ENCODE measurements at places on chromosomes 7 and 10. TPM values are rescaled to one million over a fixed set of nuclear protein-coding genes. Genes with fewer than 3 reads are reported as not detected.

DNA sequence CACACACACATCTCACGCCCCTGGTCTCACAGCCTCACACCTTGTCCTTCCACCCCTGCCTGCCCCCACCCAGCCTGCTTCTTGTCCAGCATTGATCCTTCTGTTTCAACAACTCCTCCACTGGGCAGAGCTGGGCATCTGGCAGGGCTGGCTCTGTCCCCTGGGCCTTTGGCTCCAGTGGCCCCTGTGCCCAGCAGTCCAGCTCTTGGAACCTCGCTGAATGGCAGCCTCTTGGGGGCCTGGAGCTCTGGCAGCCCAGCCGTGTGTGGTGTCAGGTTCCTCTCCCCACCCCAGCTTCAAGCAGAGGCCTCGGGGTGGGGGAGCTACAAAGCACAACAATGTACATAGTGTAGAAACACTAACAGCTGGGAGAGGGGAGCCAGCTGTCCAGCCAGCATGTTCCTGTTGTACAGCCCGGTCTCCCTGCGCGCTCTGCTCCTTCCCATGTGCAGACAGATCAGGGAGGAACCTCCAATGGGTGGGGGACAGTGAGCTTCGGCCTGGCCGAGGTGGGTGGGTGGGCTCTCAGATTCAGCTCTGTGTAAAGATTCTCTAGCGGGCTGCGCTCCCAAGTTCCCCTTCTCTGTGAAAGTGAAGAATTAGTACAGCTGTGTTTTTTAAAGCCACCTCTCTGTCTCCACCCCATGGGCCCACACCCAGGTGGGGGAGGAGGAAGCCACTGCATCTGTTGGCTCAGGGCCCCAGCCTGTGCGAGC, 19.4 kb downstream of the ZMIZ2 start:
- H3K4me3 ChIP-seq = no peak overlapping the region
- DNase-seq = peak; percentile 58
- H3K27me3 ChIP-seq = no peaks in the 10 kb centered on the region
- peaks cover 9% of the 10 kb centered on the region for H3K4me1 ChIP-seq

DNA sequence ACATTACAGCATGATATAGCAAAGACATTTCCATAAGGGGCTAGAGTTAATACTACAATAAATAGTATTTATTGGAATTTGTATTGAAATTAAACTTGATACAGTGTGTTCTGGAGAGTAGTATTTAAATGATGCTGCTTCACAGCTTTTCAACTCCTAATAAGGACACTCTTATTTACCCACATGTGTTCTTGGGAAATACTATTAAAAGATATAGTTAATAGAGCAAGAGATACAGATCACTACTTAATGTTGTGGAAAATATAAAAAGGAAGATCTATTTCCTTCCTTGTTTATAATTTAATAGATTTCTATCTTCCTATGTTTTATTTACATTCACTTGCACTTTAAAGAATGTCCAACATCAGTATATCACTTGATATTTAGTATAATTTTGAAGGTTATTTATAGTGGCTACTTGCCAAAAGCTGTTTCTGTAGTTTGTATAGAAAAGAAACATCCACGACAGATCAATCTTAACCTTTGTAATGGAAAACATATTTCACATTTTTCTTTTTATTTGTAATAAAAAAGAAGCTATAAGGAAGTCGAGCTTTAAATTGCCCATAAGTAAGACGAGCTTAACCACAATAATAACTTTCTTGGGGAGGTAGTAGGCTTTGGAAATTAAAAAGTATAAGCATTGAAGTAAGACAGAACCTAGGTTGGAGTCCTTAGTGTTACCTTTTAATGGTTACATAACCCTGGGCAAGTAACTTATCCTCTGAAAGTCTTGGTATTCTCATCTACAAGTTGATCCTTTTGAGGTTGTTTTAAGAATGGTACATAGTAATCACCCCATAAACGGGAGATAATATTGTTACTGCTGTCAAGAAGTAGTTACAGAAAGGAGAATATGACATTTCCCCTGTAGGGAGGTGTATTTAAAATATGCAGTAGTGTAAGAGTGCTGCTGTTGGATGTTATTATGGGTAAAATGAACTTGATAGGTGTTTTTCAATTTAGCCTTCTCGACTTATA, 32.8 kb downstream of the CPED1 start:
- H3K36me3 ChIP-seq = peaks cover 5% of the 10 kb centered on the region
- no peaks in the 10 kb centered on the region for H3K27me3 ChIP-seq
- no peak overlapping the region for H3K4me3 ChIP-seq
- H3K27ac ChIP-seq = no peak overlapping the region
- H3K4me1 ChIP-seq = peaks cover 37% of the 10 kb centered on the region
- no peak for DNase-seq

GRCh38 chr10:119025336-119025735, 4.2 kb upstream of the NANOS1 start:
- H3K4me3 ChIP-seq = no peak overlapping the region
- DNase-seq = peak; percentile 30
- no peaks in the 10 kb centered on the region for H3K36me3 ChIP-seq
- no peak overlapping the region for H3K27ac ChIP-seq
- H3K27me3 ChIP-seq = no peaks in the 10 kb centered on the region

DNA sequence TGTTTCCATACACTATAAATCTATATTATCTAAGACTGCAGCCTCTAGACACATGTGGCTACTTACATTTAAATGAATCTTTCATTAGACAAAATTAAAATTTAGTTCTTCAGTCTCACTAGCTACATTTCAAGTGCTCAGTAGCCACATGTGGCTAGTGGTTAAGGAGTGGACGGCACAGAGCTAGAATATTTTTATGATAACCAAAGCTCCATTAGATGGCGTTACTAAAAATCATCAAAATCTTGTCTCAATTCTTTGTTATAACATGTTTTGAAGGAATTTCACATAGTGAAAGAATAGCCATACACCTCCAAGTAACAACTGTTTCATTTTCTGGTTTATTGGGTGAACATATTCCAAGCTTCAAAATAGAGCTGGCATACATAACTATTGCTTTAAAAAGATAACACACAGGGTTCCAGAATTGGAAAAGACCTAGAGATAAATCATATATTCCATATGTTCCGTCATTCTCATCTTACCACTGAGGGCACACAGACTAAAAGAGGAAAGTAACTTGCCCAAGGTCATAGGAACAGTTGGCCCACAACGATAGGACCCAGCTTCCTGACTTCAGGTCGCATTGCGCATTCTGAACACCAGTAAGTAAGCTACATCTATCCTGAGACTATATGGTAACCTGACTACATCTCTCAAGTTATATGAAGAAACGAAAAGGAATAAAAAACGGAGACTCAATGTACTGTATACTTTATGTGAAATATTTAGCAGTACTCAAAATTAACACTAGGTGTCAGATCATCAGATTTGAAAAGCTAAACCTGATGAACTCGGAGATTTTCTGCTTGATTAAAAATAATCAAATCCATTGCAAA, 66.6 kb downstream of the CAV1 start:
- no peaks in the 10 kb centered on the region for H3K36me3 ChIP-seq
- H3K27ac ChIP-seq = no peak overlapping the region
- peak overlapping the region; percentile 45 for H3K4me3 ChIP-seq
- no peaks in the 10 kb centered on the region for H3K27me3 ChIP-seq

DNA sequence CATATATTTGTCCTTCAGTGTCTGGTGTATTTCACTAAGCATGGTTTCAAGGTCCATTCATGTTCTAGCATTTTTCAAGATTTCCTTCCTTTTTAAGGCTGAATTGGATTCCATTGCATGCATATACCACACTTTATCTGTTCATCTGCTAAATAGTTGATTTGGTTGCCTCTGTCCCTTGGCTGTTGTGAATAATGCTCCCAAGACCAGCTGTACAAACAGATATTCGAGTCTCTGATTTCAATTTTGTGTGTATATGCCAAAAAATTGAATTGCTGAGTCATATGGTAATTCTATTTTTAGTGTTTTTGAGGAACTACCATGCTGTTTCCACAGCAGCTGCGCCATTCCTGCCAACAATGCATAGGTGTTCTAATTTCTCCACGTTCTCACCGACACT, 216.4 kb downstream of the NRG3 start:
- DNase-seq = no peak
- H3K4me1 ChIP-seq = no peaks in the 10 kb centered on the region
- H3K4me3 ChIP-seq = no peak overlapping the region
- no peaks in the 10 kb centered on the region for H3K36me3 ChIP-seq
- no peaks in the 10 kb centered on the region for H3K27me3 ChIP-seq

DNA sequence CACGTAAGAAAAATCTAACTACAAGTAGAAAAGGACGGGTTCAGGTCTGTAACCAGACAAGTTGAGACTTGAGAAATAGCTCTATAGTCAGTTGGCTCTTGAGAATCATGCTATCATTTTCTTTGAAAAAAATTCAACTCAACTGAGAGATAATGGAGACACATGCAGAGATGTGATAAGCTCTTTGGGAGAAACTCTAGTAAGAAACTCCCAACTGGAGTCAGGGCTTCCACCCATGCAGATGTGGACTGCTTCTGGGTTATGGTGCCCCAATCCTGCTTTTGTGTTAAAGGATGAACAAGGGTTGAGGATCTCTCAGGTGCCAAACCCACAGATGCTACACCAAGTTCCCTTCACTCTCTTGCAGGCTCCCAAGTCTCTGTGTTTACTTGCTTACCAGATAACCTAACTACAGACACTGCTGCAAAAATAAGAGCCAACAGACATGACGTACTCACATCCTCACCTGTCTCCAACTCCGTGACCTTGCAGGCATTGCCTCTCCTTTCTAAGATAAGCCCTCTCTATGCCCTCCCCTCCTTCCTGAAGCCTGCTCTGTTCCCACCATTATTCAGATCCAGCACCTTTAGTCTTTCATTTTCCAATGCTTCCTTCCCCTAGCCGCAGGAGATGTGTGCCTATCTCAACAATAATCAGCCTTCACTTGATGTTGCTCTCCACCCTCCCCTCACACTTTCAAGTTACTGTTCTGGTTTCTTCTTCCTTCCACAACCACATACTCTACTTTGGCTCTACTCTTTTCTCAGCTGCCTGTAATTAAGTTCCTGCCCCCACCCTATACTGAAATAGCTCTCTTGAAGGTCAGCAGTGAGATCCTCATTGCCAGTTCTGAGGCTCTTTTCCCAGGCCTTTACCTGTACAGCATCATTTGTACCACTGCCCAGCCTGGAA, 130.0 kb downstream of the ICA1 start:
- no peaks in the 10 kb centered on the region for H3K36me3 ChIP-seq
- no peaks in the 10 kb centered on the region for H3K4me1 ChIP-seq
- H3K4me3 ChIP-seq = no peak overlapping the region
- no peak for DNase-seq

GRCh38 chr10:11330383-11331045, 280.9 kb downstream of the USP6NL start:
- H3K4me3 ChIP-seq = no peak overlapping the region
- peaks cover 3% of the 10 kb centered on the region for H3K4me1 ChIP-seq
- no peaks in the 10 kb centered on the region for H3K36me3 ChIP-seq
- no peak for DNase-seq
- H3K27me3 ChIP-seq = no peaks in the 10 kb centered on the region
- no peak overlapping the region for H3K27ac ChIP-seq

GRCh38 chr10:15419279-15419874, 48.3 kb upstream of the FAM171A1 start:
- H3K27me3 ChIP-seq = no peaks in the 10 kb centered on the region
- H3K4me1 ChIP-seq = no peaks in the 10 kb centered on the region
- no peak overlapping the region for H3K27ac ChIP-seq
- H3K36me3 ChIP-seq = no peaks in the 10 kb centered on the region

DNA sequence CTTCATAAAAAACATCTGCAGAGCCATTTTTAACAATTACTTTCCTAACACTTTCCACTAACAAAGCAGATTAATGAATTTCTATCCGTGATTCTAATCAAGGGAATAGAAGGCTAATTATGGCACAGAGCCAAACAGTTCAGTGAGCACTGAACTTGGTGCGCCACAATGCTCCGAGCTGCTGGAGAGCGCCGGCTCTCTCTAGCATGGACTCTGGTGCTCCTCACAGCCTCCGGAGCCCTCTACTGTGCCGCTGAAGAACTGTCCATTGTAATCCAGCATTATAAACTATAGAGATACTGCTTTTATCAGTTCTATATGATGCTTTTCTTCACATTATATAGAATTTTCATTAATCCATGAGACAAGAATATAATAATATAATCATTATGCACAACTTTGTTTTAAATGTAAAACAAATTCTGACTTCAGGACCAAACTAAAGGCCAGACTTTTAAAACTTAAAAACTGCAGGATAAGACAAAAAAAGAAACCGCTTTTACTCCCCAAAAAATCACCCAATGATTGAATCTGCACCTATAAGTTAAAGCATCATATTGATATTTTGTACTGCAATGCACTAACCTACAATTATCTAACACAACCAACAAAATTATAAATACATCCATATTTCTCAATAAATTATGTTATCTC, 123.6 kb downstream of the RNF32 start:
- H3K36me3 ChIP-seq = no peaks in the 10 kb centered on the region
- DNase-seq = peak; percentile 49
- H3K27ac ChIP-seq = no peak overlapping the region

DNA sequence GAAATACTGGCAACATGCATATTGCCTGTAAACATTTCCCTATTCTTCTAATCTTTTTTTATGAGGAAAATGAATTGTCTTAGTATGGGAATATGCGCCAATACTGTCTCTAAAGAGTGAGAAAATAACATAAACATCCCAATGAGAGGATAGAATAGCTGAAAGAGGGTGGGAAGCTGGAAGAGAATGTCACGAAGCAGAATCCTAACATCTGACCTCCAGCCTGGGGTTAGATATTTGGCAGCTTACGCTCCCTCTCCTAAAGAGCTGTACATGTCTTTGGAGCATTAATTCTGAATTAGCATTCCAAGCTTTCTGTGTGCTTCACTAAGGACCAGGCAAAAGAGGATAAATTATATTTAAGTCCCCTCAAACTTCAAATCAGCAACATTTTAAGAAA, 31.6 kb upstream of the SLC16A12 start:
- no peak overlapping the region for H3K4me3 ChIP-seq
- no peak overlapping the region for H3K27ac ChIP-seq
- peaks cover 11% of the 10 kb centered on the region for H3K4me1 ChIP-seq
- no peaks in the 10 kb centered on the region for H3K36me3 ChIP-seq

GRCh38 chr7:116197360-116197759, 13.0 kb upstream of the TES start:
- H3K36me3 ChIP-seq = no peaks in the 10 kb centered on the region
- H3K4me1 ChIP-seq = no peaks in the 10 kb centered on the region
- H3K27ac ChIP-seq = no peak overlapping the region

DNA sequence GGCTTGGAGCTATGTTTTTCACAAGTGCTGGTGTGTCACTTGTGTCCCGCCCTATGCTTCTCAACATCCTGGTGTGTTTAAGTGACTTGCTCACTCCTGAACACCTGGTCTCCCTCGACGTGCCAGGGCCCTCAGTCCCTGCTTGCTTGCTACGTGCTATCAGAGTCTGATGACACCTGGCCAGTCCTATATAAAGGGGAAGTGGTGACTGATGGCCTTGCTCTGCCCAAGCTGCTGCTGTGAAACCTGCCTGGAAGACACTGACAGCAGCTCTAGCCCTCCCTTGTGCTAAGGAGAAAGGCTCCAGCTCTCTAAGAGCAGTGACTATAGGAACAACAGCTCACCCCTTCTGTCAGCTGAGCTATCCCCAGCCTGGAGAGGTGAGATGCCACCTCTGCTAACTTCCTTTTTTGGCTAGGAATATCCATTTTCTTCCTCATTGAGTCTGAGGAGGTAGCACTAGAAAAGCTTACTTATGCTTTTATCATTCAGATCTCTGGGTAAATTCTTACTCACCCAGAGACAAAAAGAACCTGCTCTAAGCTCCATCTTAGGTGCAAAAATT, 77.2 kb upstream of the PLXNA4 start:
- no peak overlapping the region for H3K4me3 ChIP-seq
- H3K27me3 ChIP-seq = no peaks in the 10 kb centered on the region
- no peaks in the 10 kb centered on the region for H3K4me1 ChIP-seq
- DNase-seq = no peak

PNLIP gene
- total RNA-seq = not detected

ACSL5 gene
- total RNA-seq = 201 TPM

NPC1L1 gene
- total RNA-seq = 16.4 TPM

GSTK1 gene
- total RNA-seq = 178 TPM

OR13A1 gene
- total RNA-seq = under 0.01 TPM

DPYSL4 gene
- 0.23 TPM for total RNA-seq

DIP2C gene
- total RNA-seq = 12.2 TPM

CYP3A7 gene
- total RNA-seq = 81.2 TPM

TRIP6 gene
- total RNA-seq = 14.6 TPM

All from liver (tissue), 10 donors.